ENCODE measurements at places on chromosomes 3 and 15. TPM values are rescaled to one million over a fixed set of nuclear protein-coding genes. Genes with fewer than 3 reads are reported as not detected.

DNA sequence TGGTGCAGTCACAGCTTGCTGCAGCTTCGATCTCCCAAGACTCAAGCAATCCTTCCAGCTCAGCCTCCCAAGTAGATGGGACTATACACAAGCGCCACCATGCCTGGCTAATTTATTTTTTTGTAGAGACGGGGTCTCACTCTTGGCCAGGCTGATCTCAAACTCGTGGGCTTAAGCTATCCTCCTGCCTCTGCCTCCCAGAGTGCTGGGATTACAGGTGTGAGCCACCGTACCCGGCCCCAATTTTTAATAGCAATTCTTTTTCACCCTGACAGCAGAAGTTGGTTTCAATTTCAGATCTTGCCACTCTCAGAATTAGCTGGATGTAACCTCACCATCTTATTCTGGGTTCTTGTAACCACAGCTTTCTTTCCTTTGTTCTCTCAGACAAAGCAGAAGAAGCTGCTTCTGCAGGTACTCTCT lies 64.8 kb downstream of the TRIM71 start:
- peaks cover 51% of the 10 kb centered on the region for H3K36me3 ChIP-seq
- H3K4me1 ChIP-seq: peaks cover 66% of the 10 kb centered on the region
- H3K4me3 ChIP-seq: no peak overlapping the region
- H3K27me3 ChIP-seq: no peaks in the 10 kb centered on the region
- H3K27ac ChIP-seq: no peak overlapping the region

- DNase-seq: no peak
- no peaks in the 10 kb centered on the region for H3K36me3 ChIP-seq
- no peaks in the 10 kb centered on the region for H3K27me3 ChIP-seq
- H3K4me3 ChIP-seq: peak overlapping the region; percentile 84
- H3K4me1 ChIP-seq: peaks cover 52% of the 10 kb centered on the region
Observed at GRCh38 chr15:99732751-99733267, 428 bp downstream of the LYSMD4 start.

DNA sequence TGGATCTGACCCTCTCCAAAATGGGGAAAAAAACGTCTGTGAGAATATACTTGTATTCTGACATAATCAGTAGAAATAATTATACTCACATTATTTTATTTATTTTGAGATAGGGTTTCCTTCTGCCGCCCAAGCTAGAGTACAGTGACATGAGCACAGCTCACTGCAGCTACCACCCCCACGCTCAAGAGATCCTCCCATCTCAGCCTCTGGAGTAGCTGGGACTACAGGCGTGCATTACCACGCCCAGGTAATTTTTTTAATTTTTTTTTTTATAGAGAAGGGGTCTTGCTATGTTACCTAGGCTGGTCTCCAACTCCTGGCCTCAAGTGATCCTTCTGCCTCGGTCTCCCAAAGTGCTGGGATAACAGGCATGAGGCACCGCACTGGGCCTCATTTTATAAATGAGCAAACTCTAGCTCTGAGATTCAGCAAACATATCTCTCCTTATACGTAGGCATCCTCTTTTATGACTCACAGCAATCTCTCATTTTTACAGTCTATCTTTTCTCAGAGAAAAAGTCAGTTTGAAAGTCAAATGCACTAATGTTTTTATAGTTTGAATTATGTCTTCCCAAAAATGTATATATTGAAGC lies 989 bp upstream of the VGLL3 start:
- no peak overlapping the region for H3K4me3 ChIP-seq
- H3K27ac ChIP-seq: no peak overlapping the region
- H3K36me3 ChIP-seq: no peaks in the 10 kb centered on the region
- DNase-seq: no peak

DNA sequence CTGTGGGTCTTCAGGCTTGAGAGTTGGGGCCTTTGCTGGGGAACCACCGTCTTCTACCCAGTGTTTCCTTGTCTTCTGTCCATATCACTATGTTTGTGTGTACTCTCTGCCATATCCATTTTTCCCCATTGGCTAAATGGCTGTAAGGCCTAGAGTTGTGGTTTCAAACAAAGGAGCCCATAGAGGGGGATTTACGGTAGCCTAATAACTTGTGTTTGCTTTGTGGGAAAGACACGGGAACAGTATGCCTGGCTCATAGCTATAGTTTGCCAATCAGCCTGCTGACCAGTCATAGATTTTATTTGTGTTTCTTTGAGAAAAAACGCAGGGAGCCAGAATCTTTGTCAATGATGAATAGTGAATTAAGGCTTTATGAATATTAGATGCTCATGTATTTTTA lies 554.8 kb downstream of the NAALADL2 start:
- no peaks in the 10 kb centered on the region for H3K27me3 ChIP-seq
- DNase-seq: no peak
- H3K4me3 ChIP-seq: no peak overlapping the region
- no peaks in the 10 kb centered on the region for H3K36me3 ChIP-seq
- H3K4me1 ChIP-seq: no peaks in the 10 kb centered on the region
- no peak overlapping the region for H3K27ac ChIP-seq

The CELF6 gene
- 0.10 TPM for total RNA-seq

GRCh38 chr3:117628823-117629291 lies 919.3 kb downstream of the TUSC7 start:
- H3K27ac ChIP-seq: no peak overlapping the region
- H3K36me3 ChIP-seq: no peaks in the 10 kb centered on the region
- no peaks in the 10 kb centered on the region for H3K4me1 ChIP-seq
- DNase-seq: no peak
- H3K27me3 ChIP-seq: no peaks in the 10 kb centered on the region

The LCMT2 gene
- total RNA-seq: 9.1 TPM

DNA sequence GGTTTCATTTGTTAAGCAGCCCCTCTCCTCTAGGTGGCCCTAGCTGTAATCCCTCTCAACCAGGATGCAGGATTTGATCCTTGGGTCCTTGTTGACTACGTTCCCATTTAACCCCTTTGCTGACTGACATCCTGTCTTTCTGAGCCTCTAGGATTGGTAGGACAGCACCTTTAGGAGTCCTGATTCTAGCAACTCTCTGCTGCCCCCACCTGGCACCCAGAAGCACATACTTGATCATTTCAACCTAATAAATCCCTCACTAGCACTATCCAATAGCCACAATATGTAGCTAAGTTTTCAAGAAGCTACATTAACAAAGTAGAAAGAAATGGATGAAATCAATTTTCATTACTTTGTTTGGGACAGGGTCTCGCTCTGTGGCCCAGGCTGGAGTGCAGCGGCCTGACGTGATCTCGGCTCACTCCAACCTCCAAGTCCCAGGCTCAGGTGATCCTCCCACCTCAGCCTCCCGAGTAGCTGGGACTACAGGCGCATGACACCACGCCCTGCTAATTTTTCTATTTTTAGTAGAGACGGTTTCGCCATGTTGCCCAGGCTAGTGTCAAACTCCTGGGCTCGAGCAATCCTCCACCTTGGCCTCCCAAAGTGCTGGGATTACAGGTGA lies 28.3 kb downstream of the RSL24D1 start:
- no peak overlapping the region for H3K4me3 ChIP-seq
- no peaks in the 10 kb centered on the region for H3K27me3 ChIP-seq
- no peaks in the 10 kb centered on the region for H3K36me3 ChIP-seq
- no peak overlapping the region for H3K27ac ChIP-seq
- DNase-seq: peak; percentile 83
- peaks cover 1% of the 10 kb centered on the region for H3K4me1 ChIP-seq

DNA sequence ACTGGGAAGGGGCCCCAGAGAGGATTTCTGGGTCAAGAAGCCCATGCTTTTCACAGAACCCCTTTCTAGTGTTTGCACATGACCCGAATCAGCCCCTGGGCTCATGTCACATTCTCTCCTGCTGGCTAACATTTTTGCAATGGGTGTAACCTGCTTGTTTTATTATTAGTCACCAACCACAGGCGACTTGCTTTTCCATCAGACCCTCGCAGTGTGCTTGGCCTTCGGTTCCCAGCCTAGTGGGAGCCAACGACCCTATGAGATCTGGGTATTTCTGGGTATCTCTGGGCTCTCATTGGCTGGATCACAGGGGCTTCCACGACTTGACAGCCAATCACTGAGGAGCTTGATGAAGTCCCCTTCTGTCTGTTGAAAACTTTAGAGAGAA lies 11.0 kb upstream of the FBLN2 start:
- peaks cover 9% of the 10 kb centered on the region for H3K27me3 ChIP-seq
- H3K27ac ChIP-seq: no peak overlapping the region
- no peak overlapping the region for H3K4me3 ChIP-seq
- no peaks in the 10 kb centered on the region for H3K36me3 ChIP-seq
- H3K4me1 ChIP-seq: no peaks in the 10 kb centered on the region
- no peak for DNase-seq

DNA sequence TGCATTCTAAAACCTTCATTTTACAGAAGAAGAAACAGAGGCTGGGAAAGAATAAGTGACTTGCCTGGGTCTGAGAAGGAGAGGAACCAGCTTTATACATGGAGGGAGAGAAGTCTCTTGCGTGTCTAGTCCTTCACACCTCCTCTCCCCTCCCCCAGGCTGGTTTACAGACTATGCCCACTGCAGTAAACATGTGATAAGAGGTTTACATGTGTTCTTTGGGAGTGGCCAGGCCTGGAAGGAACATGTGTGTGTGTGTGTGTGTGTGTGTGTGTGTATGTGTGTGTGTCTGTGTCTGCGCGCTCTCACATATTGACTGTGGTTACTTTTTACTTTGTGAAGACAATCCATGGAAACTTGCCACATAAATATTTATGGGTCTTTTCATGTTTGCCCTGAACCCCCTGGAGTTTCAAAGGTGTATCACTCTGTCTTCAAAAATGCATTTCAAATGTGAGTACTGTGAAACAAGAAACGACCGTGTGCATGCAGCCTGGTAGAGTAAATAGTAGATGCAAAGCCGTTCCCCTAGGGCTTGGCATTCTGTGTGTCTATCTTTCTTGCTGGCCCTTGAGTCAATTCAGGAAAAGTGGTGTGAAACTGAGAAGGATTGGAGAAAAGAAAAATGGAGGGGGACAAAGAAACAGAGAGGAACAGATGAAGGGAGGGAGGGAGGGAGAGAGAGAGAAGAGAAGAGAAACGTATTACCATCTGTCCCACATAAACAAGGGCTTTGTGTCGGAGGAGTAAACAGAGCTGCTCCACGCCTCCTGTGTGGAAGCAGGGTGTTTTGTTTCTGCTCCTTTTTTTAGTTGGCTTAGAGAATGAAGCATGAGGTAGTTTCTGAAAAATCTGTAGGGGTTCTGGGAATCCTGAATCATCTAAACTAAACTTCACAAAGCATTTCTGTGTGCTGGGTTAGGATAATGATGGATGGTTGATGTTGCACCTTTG lies 51.7 kb downstream of the CLDN11 start:
- no peak overlapping the region for H3K4me3 ChIP-seq
- H3K4me1 ChIP-seq: peaks cover 36% of the 10 kb centered on the region
- no peak for DNase-seq
- H3K27ac ChIP-seq: no peak overlapping the region
- H3K27me3 ChIP-seq: no peaks in the 10 kb centered on the region

GRCh38 chr3:152266221-152266995 lies 2.3 kb upstream of the MBNL1 start:
- no peak overlapping the region for H3K27ac ChIP-seq
- peaks cover 33% of the 10 kb centered on the region for H3K4me1 ChIP-seq
- no peaks in the 10 kb centered on the region for H3K27me3 ChIP-seq
- H3K4me3 ChIP-seq: no peak overlapping the region
- no peaks in the 10 kb centered on the region for H3K36me3 ChIP-seq
- DNase-seq: peak; percentile 18

DNA sequence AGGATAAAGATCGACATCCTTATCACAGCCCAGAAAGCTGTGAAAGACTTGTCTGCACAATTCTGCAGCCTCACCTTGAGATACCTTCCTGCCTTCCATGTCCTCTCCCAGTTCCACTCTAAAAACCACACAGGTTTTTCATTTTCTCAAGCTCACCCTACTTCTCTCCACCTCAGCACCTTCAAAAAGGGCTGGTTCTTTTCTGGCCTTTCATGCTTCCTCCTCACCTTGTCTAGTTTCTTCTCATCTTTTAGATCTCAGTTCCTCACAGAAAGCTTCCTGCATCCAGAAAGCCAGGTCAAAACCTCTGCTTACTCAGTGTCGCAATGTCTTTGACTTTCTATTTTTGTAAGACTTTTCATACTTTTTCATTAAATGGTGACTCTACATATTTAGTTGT lies 140.2 kb upstream of the STT3B start:
- DNase-seq: no peak
- H3K27ac ChIP-seq: no peak overlapping the region

DNA sequence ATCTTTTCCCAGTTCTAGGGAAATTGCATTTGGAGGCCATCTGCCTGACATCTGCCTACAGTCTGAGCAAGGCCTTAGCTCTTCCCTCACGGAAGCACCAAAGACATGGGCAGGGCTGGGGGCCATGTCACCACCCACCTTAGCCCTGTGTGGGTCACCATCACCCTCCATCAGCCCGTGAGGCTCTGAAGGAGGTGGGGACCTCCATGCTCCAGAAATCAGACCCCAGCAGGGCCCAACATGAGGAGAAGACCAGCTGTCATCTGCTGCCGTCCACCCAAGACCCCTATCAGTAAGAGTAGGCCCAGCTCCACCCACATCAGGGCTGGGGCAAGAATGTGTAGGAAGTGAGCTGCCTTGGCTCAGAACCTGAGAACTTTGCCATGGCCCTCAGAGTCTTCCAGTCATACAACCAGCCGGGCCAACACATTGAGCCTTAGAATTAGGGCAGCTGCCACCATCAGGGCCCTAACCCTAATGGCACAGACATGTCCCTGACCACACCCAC lies 1.9 kb downstream of the TMIE start:
- no peaks in the 10 kb centered on the region for H3K4me1 ChIP-seq
- H3K4me3 ChIP-seq: no peak overlapping the region
- DNase-seq: no peak
- no peaks in the 10 kb centered on the region for H3K36me3 ChIP-seq
- no peak overlapping the region for H3K27ac ChIP-seq
- peaks cover 7% of the 10 kb centered on the region for H3K27me3 ChIP-seq

DNA sequence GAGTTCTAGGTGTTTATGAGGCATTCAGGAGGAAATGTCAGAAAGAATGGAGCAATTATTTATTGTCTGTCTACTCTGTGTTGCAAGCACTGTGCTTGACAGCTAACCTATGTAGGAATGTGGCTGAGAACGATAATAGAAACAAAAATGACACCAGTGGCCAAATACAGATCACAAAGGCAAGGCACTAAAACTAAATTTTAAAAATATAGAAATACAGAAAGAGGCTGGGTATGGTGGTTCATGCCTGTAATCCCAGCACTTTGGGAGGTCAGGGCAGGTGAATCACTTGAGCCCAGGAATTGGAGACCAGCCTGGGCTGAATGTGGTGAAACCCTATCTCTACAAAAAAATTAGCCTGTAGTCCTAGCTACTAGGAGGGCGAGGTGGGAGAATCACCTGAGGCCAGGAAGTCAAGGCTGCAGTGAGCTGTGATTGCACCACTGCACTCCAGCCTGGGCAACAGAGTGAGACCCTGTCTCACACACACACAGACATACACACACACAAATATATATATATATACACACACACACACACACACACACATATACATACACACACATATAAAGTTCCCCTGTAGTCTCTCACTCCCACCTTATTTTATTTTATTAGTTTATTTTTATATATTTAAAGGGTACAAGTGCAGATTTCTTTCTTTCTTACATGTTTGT lies 6.0 kb downstream of the PRKCI start:
- no peaks in the 10 kb centered on the region for H3K36me3 ChIP-seq
- no peak for DNase-seq
- no peak overlapping the region for H3K27ac ChIP-seq

- no peak overlapping the region for H3K4me3 ChIP-seq
- H3K36me3 ChIP-seq: peaks cover 7% of the 10 kb centered on the region
- H3K4me1 ChIP-seq: peaks cover 5% of the 10 kb centered on the region
- DNase-seq: no peak
- no peak overlapping the region for H3K27ac ChIP-seq
Observed at GRCh38 chr3:23859012-23859743, 53.4 kb downstream of the UBE2E1 start.

- H3K27ac ChIP-seq: no peak overlapping the region
- no peak overlapping the region for H3K4me3 ChIP-seq
- H3K4me1 ChIP-seq: no peaks in the 10 kb centered on the region
- H3K36me3 ChIP-seq: no peaks in the 10 kb centered on the region
- peak; percentile 16 for DNase-seq
Observed at GRCh38 chr15:23648920-23649515, 1.4 kb upstream of the MAGEL2 start.
